AG09319 (cell line): ENCODE measurements at places on chromosomes 5 and 9.

DNA sequence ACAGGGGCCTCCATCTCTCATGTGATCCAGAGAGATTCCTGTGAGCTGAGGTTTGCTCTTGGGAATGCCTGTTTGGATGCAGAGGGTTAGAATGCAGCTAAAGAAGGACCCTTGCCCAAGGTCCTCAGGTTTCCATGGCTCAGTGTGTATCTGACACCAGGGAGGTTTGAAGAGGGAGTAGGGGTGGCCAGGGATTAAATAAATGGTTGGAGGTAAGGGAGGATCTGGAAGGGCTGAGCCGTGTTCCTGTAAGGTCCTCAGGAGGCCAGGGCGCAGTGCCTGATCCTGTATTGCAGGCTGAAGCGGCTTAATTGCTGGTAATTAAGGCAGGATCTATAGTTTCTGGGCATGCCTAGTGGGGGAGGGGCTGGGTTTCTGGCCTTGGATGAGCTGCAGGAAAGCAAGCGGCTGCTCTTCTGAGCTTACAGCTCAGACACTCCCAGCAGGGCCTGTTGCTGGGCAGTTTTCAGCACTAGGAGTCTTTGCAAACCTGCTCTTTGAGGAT, 41.5 kb upstream of the MAP1B start:
- no peak for DNase-seq

GRCh38 chr9:3750321-3750720, 224.5 kb upstream of the RFX3 start:
- no peak for DNase-seq

- no peak for DNase-seq
Observed at GRCh38 chr5:58202941-58203444, 256.9 kb downstream of the PLK2 start.

GRCh38 chr9:95436416-95436815, 80.4 kb downstream of the PTCH1 start:
- no peak for DNase-seq

DNA sequence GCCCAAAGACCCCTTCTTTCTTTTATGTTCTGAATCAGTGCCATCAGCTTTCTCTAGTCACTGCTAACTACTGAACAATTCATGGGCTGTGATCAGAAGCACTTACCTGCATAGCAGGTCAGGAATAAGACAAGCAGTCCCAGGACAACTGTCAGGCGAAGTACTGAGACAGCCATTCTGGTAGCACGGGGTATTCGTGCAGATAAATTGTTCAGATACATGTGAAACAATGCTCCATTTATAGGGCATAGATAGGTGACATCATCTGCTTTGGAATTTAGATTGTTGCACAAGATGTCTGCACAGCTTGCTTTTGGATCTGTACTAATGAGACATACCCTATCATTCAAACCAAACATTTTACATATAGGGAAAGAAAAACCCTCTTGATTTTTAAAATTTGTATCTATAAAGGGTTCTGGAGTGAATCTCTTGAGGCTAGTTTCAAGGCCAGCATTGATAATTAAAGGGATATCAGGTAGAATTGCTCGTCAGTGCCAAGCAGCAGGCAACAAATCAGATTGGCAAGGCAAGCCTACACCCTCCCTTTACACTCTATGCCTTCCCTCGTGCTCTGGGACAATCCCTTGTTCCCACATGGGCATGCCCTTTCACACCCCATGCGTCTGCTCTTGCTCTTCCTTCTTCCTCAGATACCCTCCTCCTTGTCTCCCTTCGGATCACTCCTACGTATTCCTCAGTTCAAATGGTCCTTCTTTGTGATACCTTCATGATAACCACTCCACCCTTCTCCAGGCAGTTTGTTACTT, at the start of gene C5orf46:
C5orf46 (minus strand) TSS at position 213 of the 770 bp plus-strand sequence; CDS start at position 176, 37 bp downstream.
- DNase-seq = no peak

GRCh38 chr9:134211811-134212485, 47.6 kb upstream of the RNU6ATAC start:
- DNase-seq = no peak

- DNase-seq = no peak
Observed at GRCh38 chr9:136544964-136545691, 720 bp downstream of the NOTCH1 start.
